Naive B cell (primary cell): ENCODE measurements at places on chromosomes 13 and 19.

DNA sequence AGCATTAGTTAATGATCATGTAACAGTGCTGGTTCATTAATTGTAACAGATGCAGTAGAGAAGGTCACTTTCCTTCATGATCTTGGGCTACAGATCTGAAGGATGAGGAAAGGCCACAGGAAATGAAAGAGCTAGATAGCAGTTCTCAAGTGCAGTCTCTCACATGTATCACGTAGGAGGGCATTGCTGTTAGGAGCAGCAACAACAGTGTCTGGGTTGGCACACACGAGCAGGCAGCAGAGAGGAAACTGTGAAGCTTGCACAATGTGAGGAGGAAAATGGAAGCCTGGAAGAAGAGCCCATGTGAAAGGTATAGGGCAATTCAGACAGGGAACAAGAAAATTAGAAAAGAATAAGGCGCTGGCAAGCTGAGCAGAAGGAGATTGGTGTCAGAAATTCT, 1741.5 kb downstream of the PCDH9 start:
- no peak for DNase-seq

GRCh38 chr13:27411341-27411740, 13.1 kb upstream of the GTF3A start:
- DNase-seq: no peak

DNA sequence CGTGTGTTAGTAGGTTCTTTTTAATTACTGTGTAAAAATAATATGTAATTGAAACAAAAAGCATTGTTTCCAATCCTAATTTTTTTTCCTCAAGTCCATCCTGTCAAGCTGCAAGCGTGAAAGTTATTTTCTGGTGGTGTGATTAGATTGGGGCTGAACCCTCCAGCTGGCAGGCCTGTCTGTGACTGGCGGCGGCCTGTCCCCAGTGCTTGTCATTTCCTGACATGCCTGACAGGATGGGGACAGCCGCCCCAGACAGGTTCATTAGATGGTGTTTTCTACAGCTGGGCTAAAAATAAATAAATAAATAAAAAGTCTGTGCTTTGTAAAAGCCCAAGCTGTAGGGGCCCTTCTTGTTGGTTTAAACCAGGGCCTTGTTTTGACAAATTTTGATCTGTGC, 53.7 kb upstream of the MAB21L1 start:
- DNase-seq: no peak

GRCh38 chr13:29384466-29384865, 211.0 kb downstream of the SLC7A1 start:
- no peak for DNase-seq

DNA sequence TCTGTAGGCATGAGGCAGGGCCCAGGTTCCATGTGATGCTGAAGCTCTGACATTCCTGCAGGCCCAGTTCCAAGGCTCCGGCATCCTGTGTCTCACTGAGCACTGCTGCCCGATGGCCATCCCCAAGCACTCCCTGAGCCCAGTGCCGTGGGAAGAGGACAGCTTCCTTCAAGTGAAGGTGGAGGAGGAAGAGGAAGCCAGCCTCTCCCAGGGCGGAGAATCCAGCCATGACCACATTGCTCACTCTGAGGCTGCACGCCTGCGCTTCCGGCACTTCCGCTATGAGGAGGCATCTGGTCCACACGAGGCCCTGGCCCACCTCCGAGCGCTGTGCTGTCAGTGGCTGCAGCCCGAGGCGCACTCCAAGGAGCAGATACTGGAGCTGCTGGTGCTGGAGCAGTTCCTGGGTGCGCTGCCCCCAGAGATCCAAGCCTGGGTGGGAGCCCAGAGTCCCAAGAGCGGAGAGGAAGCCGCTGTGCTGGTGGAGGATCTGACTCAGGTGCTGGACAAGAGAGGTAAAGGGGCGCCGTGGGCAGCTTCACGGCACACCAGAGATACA, 8.0 kb downstream of the ZSCAN22 start:
- DNase-seq: no peak

GRCh38 chr19:13621413-13621812, 115.1 kb upstream of the CACNA1A start:
- no peak for DNase-seq

DNA sequence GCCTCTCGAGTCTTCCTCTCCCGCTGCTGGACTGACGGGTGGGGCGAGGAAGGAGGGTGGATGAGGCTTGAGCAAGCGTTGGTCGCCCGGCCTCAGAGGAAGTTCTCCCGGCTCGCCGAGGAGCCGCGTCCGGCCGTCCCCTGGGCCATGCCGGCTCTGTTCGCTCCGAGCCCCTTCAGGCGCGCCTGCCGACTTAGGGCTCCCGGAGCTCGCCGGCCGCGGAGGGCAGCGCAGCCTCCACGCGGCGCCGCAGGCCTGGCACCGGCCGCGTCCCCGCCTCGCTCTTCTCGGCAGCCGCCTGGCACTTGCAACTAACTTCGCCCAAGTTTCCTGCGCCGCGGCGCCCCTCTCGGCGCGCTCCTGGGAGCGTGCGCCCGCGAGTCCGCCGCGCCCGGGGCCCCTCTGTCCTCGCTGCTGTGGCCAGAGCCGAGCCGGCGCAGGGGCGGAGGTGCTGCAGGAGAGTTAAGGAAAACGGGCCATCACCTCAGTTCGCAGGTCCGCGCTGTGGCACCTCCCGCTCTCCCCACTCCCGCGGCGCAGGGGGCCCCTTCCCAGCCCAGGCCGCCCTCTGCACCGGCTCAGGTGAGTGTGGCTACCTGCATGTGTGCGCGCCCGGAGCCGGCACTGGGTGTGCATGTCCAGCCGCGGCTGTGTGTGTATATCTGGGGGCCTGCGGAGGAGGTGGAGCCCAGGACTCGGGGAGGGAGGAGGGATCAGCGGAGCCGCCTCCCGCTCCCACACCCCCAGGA, 641 bp upstream of the SOX21 start:
- DNase-seq: no peak

DNA sequence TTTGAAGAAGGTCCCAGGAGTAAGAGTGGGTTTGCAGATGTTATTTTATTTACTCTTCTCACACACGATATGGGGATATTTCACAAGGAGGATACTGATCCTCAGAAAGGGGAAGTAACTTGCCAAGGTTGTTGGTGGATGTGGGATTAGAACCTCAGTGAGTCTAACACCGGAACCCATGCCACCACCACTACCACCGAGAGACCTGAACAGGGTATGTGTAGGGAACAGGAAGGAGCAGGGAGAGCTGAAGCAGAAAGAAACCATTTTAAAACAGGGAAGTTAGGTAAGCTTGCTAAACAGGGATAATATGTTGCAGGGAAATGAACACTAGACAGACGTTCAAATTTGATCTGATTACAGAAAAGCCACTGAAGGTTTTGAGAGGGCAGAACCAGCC, 11.6 kb upstream of the CEACAM3 start:
- DNase-seq: peak; percentile 41

- no peak for DNase-seq
Observed at GRCh38 chr13:65803530-65804392, 1426.4 kb downstream of the PCDH9 start.

GRCh38 chr19:3320354-3320670, 46.1 kb upstream of the NFIC start:
- DNase-seq: no peak

- DNase-seq: no peak
Observed at GRCh38 chr13:21348488-21349120, 110.5 kb downstream of the ZDHHC20 start.

DNA sequence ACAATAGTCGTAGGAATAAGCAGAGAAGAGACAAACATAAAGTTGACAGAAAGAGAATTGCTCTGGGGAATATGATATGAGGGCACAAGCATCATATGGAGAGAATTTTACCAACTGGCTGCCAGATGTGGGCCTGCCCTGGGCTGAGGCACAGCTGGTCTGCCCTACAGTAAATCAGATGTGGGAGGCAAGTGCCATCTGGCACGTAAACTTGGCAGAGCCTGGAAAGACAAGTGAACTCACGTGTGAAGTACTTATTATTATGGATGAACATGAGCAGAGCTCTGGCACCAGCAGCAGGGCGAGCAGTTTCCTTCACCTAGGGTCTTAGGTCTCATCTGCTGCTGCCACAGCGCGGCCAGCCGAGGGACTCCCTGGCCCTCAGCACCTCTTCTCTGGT, 20.6 kb downstream of the PCDH8 start:
- DNase-seq: no peak

GRCh38 chr19:29636553-29637360, 28.5 kb upstream of the PLEKHF1 start:
- DNase-seq: no peak

GRCh38 chr13:38417241-38417640, 67.6 kb downstream of the UFM1 start:
- DNase-seq: no peak

GRCh38 chr19:18251587-18252369, 22.5 kb downstream of the IQCN start:
- peak; percentile 75 for DNase-seq

DNA sequence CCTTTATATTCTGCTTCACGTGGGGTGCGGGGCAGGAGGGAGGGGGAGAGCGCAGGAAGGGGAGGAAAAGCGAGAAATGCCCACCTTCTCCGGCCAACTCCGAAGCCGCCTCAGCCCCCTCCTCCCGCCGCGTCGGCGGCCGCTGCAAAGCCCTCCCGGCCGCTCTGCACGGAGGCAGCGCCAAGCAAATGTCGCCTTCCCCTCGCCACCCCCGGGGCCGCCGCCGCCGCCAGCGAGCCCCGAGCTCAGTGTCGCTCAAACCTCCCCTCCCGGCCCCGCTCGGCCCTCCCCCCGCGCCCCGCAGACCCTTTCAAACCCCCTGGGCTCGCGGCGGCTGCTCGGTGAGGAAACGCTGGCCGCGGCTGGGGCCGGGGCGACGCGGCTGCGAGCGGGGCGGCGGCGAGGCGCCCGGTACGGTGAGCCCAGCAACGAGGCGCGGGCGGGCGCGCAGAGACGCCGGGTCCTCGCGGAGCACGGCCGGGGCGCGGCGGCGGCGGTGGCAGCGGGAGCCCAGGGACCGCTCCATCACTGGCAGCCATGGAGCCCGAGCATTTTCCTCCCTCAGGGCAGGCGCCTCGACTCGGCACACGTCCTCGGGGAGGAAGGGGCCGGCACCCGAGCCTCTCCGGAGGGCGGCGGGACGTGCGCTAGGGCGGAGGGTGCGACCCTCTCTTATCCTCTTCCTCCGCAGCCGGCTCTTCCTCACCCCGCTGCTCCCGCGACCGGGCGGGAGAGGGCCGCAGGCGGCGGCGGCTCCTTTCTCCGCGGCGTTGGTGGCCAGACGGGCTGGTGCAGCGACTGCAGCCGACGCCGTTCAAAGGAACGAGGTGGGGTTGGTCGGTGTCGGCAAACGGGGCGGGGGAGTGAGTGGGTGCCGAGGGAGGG, 463 bp upstream of the TSC22D1 start:
- peak; percentile 35 for DNase-seq

GRCh38 chr13:79287939-79288795, 117.9 kb downstream of the RBM26 start:
- no peak for DNase-seq

DNA sequence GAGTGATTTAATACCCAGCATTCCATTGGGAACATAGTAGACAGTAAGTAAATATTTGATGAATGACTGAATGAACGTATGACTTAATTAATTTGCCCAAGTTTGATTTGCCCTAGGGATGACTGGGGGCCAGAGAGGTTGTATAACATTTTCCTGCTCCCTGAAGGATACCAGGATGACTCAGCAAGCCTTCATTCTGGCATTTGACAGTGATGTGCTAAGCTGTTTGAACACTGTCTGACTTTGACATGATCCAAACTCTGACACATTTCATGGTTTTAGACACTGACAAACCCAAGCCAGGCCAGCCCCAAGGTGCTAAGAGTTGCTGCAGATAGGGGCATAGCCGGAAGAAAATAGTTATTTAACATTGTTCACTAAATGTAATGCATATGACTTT, 53.4 kb upstream of the KLF12 start:
- no peak for DNase-seq

- no peak for DNase-seq
Observed at GRCh38 chr19:5479958-5480357, 24.7 kb downstream of the ZNRF4 start.

GRCh38 chr19:44909775-44910174, 4.2 kb downstream of the APOE start:
- DNase-seq: no peak

GRCh38 chr13:108419768-108420167, 150.2 kb downstream of the TNFSF13B start:
- DNase-seq: no peak

DNA sequence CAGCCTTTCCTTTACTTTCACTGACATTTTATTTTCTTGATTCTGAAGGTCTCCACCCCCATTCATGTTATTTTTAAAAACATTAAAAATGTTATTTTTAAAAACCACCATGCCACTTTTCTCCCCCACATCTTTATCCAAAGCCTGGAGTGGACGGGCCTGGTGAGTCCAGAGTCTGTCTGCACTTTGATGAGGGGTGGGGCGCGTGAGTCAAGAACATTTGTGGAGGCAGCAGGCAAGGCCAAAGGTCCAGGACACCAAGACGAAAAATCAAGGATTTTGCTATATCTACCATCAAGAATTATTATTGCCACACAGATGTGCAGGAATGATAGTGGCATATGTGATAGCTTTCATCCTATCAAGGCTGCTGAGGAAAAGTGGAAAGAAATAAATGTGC, 224.9 kb downstream of the FGF9 start:
- no peak for DNase-seq

GRCh38 chr19:1229924-1230782, 7.7 kb downstream of the CBARP start:
- no peak for DNase-seq

DNA sequence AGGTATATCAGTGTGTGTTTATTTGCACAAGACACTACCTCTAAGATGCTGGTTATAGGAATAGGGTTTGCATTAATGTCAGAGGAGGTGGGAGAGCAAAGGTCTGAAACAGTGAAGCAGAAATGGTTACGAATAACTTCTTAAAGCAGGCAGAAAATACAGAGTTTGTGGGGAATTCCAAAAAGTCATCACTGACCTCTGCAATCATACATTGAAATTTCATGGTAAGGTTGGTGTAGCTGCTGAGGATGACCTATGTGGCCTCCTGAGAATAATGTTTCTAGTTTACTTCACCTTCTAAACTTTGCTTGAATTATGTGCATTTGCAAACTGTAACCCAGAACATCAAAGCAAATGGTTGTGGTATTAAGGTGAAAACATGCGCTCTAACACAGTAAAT, 280.1 kb downstream of the PCDH20 start:
- DNase-seq: no peak
